Stimulated activated CD8-positive, alpha-beta memory T cell treated with anti-CD3 and anti-CD28 coated beads, Interleukin-7, amount 100 ng/mL, for 1 hour (primary cell): ENCODE measurements at places on chromosomes 5 and 9.

DNA sequence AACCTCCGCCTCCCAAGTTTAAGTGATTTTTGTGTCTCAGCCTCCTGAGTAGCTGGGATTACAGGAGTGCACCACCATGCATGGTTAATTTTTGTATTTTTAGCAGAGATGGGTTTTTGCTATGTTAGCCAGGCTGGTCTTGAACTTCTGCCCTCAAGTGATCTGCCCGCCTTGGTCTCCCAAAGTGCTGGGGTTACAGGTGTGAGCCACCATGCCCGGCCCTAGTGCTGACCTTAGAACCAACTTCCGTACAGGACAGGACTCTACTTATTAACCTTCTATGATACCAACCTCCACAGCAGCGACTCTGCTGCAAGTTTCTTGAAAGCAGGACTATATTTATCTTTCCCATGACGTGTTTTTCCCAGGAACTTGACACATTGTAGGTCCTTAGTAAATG lies 176.9 kb downstream of the RGS3 start:
- no peak for DNase-seq

GRCh38 chr9:110526426-110526825 lies 53.1 kb downstream of the SVEP1 start:
- no peak for DNase-seq

- no peak for DNase-seq
Observed at GRCh38 chr9:91832322-91832721, 117.7 kb downstream of the ROR2 start.

GRCh38 chr5:163916376-163916775 lies 411.0 kb downstream of the MAT2B start:
- DNase-seq: no peak

DNA sequence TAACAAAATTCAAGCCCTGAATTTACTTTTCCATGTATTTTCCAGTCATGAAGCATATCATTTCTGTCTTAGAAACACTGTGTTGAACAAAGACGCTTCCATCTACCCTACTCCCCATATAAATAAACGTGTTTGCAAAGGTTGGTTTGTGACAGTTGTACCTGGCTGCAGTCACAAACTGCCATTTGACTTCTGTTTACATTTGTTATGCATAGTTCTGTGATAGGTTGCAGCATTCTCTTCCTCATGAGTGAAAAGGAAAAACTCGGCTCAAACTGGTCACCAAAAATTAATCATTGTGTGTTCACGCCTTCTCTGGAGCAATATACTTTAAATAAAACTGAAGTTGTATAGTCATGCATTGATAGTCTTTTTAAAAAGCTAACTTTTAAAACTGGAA lies 69.3 kb upstream of the MOCS2 start:
- DNase-seq: no peak

DNA sequence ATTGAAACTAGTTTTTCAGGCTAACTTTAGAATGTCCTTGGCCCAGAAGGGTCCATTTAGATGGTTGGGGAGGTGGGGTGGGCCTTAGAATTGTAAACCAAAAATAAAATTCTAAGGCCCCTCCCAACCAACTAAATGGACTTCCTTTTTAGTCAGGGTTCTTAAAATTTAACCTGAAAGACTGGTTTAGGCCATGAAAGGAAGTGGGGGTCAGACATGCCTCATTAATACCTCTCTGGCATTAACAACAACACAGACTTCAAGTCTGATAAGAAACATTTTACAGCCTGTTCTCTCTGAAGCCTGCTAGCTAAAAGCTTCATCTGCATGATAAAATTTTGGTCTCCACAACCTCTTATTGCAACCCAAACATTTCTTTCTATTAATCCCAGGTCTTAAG lies 65.5 kb upstream of the TNC start:
- no peak for DNase-seq
